ENCODE measurements at places on chromosomes 5 and 9. TPM values are rescaled to one million over a fixed set of nuclear protein-coding genes. Genes with fewer than 3 reads are reported as not detected.

HTR4 gene
- not detected for total RNA-seq

- DNase-seq: no peak
These were observed 76.8 kb downstream of the LMX1B start for GRCh38 chr9:126690431-126691051.

DNA sequence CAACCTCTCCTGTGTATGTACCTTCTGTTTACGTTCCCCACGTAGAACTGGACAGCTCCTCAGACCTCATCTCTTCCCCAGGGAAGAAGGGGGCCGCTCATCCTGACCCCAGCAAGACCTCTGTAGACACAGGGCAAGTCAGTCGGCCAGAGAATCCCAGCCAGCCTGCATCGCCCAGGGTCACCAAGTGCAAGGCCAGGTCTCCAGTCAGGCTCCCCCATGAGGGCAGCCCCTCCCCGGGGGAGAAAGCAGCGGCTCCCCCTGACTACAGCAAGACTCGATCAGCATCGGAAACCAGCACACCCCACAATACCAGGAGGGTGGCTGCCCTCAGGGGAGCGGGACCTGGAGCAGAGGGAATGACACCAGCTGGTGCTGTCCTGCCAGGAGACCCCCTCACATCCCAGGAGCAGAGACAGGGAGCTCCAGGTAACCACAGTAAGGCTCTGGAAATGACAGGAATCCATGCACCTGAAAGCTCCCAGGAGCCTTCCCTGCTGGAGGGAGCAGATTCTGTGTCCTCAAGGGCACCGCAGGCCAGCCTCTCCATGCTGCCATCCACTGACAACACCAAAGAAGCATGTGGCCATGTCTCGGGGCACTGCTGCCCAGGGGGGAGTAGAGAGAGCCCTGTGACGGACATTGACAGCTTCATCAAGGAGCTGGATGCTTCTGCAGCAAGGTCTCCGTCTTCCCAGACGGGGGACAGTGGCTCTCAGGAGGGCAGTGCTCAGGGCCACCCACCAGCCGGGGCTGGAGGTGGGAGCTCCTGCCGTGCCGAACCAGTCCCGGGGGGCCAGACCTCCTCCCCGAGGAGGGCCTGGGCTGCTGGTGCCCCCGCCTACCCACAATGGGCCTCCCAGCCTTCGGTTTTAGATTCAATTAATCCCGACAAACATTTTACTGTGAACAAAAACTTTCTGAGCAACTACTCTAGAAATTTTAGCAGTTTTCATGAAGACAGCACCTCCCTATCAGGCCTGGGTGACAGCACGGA, 86.7 kb downstream of the GOLPH3 start:
- no peak for DNase-seq

OR5C1 gene
- total RNA-seq: not detected

IL11RA gene
- 6.9 TPM for total RNA-seq

GRCh38 chr9:134887219-134887618, 6.6 kb downstream of the FCN2 start:
- no peak for DNase-seq

GLIPR2 gene
- total RNA-seq: 37.8 TPM

DNA sequence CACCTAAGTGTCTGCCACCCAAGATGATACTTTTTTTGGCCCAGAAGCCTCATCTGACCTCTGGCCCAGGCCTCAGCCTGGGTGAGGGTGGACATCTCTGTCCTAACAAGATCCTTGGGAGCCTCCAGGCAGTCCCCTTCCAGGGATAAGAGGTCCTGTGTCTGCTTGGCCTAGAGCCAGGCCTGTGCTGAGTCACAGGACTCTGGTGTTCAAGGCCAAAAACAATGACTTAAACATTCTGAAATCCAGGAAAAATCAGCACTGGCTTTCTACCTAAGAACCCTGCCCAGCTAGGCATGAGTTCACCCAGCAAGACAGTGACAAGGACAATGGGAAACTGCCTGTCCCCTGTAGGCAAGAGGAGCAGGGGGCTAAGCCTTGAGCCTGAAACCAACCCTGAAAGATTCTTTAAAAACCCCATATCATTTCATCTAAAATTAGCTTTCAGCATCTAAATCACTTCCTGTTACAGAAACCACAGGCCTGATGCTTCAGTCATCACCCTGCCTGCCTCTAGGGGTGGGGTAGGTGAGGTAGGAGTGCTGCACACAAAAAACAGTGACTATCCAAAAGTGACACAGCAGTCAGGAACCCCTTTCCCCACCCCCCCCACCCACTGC, 29.9 kb downstream of the CSF2 start:
- DNase-seq: peak; percentile 96

RNF183 gene
- total RNA-seq: not detected

ANXA6 gene
- 633 TPM for total RNA-seq

CCDC152 gene
- total RNA-seq: 0.90 TPM

DNA sequence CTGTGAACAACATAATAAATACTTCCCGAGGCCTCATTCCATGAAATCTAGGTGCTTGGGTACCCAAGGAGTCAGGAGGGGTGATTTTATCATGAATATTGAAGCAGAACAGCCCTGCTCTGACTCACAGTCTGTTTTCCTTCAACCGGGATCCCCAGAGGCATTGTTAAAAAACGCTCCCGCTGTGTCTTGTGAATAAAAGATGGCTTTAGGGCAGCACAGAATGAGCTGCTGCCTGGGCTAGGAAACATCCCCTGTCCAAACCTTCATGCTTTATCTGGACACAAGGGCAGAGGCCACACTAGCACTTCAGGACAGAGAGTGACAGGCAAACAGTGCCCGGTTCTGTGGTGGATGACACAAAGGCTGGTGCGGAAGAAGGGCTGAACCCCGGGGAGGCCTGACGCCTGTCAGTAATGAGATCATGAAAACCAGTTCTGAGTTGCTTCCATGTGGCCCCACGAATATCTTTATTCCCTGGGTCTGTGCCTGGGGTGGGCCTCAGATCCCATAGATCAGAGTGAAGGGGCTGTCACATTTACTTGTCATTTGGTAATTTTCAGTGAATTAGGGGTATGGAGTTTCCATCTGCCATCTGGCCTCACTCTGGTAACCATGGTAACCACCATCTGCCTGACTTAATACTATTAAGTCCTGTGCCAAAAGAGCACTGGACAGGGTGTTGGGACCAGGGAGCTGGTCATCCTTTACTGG, 2.6 kb downstream of the IGFBPL1 start:
- no peak for DNase-seq

PRR7 gene
- total RNA-seq: 1.1 TPM

DNA sequence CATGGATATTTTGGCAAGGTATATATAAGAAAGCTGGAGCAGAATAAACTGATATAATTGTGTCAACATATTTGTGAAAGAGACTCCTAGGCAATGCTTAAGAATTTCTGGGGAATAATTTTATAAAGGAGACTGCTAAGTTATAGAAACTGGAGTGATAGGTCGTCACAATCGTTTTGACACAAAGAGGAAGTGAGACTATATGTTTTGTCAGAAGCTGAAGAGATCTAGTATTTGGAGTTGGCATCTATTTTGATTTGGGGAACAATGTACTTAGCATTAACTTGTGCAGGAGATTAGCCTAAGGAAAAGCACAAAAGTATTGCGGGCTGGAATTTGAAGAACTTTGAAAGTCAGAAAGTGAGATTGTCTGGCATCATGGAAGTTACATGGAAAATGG, 582.5 kb downstream of the TAF11L14 start:
- no peak for DNase-seq

DNA sequence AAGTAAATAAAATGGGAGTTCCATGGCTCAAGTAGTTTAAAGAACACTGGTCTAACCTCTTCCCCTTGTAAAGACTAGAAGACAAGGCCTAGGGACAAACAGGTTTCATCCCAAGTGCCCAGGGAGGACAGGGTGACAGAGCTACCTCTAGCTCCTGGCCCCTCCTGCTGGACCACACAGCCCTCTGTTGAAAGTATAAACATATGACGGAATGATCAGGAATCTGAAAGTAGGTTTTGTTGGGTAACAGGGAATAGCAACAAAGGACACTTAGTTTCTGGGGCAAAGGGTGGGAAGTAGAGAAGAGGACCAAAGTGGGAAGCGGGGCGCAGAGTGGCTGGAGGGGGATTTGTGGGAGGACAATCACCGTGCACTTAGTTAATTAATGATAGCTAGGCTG, 67.0 kb upstream of the DAB2IP start:
- DNase-seq: peak; percentile 60

DNA sequence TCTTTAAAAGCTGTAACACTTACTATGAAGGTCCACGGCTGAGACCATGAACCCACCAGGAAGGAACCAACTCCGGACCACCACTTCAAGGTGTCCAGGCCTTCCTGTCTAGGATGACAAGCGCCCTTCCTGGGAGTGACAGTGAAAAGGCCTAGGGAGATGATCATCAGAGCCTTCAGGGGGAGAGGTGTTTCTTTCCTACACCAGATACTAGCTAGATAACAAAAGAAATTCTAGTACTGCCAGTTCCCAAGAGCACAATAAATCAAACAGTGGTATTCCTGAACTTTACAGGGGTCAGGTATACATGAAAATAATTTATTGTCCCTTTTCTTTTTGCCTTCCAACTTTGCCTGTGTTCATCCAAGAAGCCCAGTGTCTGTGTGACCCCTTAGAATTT, 94.2 kb upstream of the NFIL3 start:
- no peak for DNase-seq

SLC27A6 gene
- under 0.01 TPM for total RNA-seq

RHOBTB3 gene
- total RNA-seq: 447 TPM

- DNase-seq: no peak
These were observed 594.2 kb upstream of the SGCD start for GRCh38 chr5:155732587-155733376.

- DNase-seq: no peak
These were observed 47.6 kb downstream of the ECPAS start for GRCh38 chr9:111436571-111436970.

PAEP gene
- not detected for total RNA-seq

- DNase-seq: peak; percentile 57
These were observed 410.1 kb downstream of the MAT2B start for GRCh38 chr5:163915481-163915961.

GRCh38 chr5:891117-891836, 1.3 kb downstream of the BRD9 start:
- DNase-seq: no peak

CCL21 gene
- total RNA-seq: not detected

DNA sequence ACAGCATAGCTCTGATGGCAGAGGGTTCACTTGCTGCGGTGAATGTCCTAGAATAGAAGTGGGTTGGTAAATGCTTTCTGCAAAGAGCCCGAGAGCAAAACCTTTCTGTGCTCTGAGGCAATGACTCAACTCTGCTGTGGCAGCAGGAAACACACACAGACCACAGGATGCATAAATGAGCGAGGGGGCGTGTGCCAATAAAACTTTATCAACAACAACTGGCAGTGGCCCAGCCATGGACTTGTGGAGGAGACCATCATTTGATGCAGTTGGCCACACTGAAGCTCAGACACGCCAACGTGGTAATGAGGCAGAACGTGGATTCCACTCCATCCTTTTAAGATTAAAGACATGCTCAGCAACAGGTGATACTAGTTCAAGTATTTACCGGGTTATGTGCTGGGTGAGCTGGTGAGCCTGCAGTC, 6.8 kb downstream of the MRPL36 start:
- DNase-seq: peak; percentile 92

DNA sequence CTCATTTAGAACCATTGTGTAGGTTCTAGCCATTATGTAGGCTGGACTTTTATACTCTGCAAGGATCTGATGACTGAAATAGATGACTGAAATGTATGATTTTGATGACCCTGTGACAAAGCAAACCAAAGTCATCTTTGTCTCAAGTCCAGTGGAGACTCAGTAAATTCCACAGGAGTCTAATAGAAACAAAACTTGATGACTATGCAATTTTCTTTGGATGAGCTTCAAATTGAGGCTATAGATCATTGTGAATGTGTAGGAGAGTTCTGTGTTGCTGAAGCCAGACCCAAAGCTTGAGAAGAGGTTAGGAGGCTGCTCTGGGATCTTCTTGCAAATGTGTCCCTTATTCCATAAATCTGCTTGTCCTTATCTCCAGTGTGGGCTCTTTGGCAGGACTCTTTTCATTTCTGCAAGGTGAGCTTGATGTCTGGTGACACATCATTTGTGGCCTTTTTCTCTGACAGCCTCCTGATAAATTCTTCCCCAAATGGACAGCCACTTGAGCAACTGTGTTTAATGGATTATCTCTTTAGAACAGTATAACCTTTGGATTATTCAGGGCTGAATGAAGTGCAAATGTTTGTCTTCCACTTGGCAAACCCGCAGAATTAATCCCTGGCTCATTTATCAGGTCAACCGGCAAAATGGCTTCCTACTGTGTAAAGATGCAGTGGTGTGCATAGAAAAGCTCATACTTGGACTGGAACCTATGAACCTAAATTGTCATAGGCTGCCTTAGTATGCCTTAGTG, 235.1 kb upstream of the ANKH start:
- DNase-seq: no peak

DNA sequence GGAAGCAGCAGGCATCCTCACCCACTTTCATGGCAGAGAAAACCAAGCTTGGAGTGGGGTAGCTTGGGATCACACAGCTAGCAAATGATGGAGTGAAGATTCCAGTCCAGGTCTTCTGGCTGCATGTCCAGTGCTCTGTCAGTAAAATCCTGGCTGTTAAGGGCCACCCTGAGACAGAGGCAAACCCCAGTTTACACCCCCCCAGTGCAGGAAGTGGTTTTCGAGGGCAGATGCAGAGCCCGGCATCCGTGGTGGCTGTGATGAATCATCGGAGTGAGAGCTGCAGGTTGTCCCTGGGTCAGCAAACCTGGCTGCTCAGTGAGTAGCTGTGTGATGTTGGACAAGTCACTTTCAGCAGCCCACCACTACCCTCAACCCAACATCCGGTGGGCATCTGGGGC, 115.4 kb downstream of the RGS3 start:
- DNase-seq: peak; percentile 97

SPINK5 gene
- total RNA-seq: not detected

CATSPER3 gene
- total RNA-seq: under 0.01 TPM

- no peak for DNase-seq
These were observed 223 bp downstream of the LRSAM1 start for GRCh38 chr9:127451608-127451857.

DNA sequence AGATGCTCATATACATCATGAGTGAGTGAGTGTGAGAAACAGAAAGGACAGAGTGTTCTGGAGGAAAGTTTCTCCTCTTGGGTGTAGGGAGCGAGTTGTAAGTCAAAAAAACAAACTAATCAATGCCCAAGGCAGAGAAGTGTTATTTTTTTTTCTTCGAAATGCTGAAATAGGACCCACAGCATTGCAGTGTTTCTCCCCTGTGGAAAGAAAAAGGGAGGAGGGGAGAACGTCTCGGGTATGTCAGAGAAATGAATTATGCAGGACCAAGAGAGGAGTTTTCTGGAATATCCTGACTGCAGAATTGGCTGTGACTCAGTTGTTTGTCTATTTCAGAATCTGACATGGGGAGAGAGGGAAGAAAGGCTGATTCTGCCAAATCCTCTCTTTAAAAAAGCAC, 337.9 kb upstream of the RFX3 start:
- DNase-seq: peak; percentile 24

FCN2 gene
- total RNA-seq: not detected

GRCh38 chr9:126058011-126058531, 268.6 kb upstream of the MVB12B start:
- DNase-seq: no peak

- DNase-seq: peak; percentile 66
These were observed 73.5 kb downstream of the SLF1 start for GRCh38 chr5:94691949-94692348.

SLC6A3 gene
- total RNA-seq: not detected

GRCh38 chr9:103798620-103799019, 295.5 kb upstream of the SMC2 start:
- DNase-seq: no peak

- DNase-seq: peak; percentile 50
These were observed 1.3 kb downstream of the PHYHD1 start for GRCh38 chr9:128921881-128922763.

- no peak for DNase-seq
These were observed 7.6 kb downstream of the OTULIN start for GRCh38 chr5:14672082-14672481.

All from IMR-90 (cell line).